NCI-H1417 treated with DMSO at 0.1 percent for 48 hours (cell line): ENCODE measurements at places on chromosomes 6 and 20.

- DNase-seq, result no peak
Observed at GRCh38 chr20:210809-211502, 16.1 kb upstream of the DEFB129 start.

DNA sequence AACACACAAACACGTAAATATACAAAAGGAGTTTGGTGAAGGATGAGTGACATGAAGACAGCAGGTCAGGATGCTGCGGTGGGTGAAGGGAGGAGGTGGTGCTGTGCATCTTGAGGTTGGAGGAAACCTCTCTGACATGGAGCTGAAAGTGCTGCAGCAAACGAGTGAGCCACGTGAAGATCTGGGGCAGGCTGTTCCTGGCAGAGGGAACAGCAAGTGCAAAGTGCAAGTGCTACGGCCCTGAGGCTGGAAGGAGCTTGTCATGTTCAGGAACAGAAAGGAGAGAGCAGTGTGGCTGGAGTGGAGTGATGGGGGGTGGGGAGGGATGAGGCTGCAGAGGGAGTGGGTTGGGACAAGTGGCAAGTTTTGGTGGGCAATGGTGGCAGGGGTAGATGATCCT lies 24.8 kb upstream of the ANGPT4 start:
- no peak for DNase-seq

DNA sequence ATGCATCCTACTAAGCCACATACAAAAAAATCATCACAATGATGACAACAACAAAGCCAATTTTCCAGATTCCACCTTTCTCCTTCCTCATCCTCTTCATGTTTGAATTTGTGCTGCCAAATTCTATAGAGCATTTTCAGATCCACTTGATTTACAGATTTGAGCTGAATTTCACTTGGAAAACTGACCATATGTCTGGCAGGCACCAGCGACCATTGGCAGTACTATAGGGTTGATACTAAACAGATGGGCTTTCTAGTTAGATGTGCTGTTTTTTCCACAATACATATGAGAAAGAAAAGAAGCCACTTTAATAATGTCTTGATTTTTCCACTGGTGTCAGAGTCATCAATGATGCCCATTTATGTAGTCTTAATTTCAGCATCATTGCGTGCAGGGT lies 127.0 kb downstream of the PHACTR3 start:
- no peak for DNase-seq

GRCh38 chr6:41539204-41539603 lies 7.0 kb upstream of the FOXP4 start:
- DNase-seq, result no peak

GRCh38 chr6:52227495-52227894 lies 16.8 kb downstream of the IL17F start:
- no peak for DNase-seq

GRCh38 chr6:56513631-56514030 lies 129.1 kb downstream of the DST start:
- no peak for DNase-seq

GRCh38 chr6:74609871-74610270 lies 596.0 kb downstream of the COL12A1 start:
- no peak for DNase-seq

DNA sequence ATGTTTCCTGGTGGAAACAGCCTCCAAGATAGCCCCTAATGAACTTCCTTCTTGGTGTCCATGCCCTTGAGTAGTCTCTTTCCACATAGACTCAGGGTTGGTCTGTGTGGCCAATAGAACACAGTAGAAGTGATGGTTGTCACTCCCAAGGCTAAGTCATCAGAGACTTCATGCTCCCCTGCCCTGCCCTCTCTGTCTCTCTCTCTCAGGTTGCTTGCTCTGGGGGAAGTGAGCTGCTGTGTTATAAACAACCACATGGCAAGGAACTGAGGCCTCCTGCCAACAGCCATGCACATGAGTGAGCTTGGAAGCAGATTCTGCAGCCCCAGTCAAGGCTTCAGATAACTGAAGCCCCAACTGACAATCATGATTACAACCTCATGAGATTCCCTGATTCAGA lies 85.3 kb upstream of the SLC22A16 start:
- no peak for DNase-seq

- no peak for DNase-seq
Observed at GRCh38 chr20:1190847-1191246, 6.1 kb upstream of the TMEM74B start.

DNA sequence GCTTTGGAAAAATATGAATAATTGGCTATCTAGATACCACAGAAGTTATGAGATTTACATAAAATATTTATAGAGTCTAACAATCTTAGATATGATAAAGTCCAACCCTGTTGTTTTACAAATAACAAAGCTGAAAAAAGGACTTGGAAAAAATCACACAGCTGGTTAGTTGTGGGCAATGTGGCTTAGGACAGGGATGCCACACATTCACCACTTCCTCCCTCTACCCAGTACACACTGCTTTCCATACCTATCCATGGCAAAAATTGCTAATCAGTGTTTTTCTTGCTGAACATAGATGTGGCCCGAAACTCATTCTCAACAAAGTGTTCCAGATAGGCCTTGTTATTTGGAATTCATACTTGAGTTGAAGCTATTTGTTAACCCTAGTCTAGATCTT lies 147.3 kb upstream of the BMP5 start:
- no peak for DNase-seq

- no peak for DNase-seq
Observed at GRCh38 chr6:84417260-84417659, 189.8 kb upstream of the CEP162 start.

DNA sequence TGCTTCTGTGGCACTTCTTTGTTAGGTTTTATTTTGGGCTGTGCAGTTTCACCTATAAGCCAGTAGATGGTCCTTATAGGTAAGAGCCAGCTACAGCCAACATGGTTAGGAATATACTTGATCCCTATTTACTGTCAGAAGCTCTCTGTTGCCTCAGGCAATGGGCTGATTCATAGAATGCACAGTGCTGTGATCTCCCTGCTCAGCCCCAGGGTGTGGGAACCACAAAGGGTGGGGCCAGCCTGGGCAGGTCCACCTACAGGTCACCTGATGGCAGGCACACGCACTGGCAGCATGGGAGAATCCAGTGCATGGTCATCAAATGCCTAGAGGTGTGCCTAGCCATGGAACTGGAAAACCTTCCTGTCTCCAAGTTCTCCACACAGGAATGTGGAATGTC lies 191.9 kb downstream of the MOXD1 start:
- no peak for DNase-seq

GRCh38 chr20:46998477-46999240 lies 104.0 kb downstream of the EYA2 start:
- DNase-seq, result no peak

GRCh38 chr6:33857093-33857931 lies 53.5 kb upstream of the MLN start:
- DNase-seq, result no peak

DNA sequence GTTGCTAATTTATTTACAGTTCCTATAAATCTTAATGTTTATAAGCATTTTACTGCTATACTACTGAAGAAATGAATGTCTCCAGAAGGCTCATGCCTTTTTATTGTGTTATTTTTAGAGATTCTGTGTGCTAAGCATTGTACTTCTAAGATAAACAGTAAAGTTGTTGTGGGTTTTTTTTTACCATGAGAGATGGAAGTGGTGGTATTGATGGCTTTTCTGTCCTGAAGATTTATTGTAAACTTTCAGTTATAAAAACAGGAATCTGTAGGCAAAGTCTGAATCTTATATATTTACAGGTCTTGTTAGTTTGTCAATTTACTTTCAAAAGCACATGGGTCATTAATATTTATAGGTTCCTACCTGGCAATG lies 246.9 kb downstream of the TMEM242 start:
- no peak for DNase-seq

GRCh38 chr6:46098678-46099077 lies 31.1 kb upstream of the ENPP4 start:
- peak; percentile 33 for DNase-seq

- DNase-seq, result no peak
Observed at GRCh38 chr20:47230811-47231256, 125.7 kb downstream of the ZMYND8 start.

DNA sequence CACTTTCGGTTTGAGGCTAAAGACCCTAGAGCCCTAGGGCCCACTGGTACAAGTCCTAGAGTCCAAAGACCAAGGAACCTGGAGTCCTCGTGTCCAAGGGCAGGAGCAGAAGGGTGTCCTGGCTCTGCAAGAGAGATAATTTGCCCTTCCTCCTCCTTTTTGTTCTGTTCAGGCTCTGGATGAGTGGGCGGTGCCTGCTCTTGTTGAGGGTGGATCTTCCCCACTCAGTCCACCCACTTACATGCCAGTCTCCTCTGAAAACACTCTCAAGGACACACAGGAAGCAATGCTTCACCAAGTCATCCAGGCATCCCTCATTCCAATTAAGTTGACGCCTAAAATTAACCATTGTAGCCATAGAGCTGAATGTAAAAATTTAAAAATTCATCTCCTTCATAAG lies 102.1 kb downstream of the UST start:
- no peak for DNase-seq

- DNase-seq, result no peak
Observed at GRCh38 chr20:39603219-39603618, 641.1 kb downstream of the DHX35 start.

DNA sequence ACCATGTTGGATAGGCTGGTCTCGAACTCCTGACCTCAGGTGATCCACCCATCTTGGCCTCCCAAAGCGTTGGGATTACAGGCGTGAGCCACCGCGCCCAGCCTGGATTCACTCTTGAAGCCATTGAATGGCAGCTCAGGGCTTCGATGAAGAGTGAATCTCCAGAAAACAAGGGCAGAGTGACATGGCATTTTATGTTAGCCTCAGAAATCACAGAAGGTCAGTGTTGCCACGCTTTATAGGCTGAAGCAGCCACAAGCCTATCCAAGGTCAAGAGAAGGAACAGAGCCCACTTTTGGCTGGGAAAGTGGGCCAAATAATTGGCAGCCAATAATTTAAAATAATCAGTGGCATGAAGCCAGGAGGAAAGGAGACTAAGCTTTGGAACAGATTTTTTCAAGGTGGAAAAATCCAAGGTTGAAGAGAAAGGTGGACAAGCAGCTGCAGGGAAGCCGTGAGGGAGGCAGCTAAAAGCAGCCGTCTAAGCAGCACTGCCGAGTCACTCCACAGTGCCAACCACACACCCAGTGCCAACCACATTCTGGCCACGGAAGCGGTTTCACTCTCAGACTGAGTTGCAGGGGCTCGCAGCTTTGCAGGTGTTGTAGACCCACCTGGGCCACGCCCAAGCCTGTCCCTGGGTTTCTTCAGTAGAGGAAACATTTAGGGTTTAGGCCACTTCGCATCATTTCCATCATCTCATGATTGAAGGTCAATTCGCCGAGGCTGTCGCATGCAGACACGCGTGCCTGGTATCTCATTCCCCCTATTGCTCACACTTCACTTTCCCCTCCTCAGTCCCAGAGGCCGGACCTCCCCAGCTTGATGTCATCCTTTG lies 17.4 kb upstream of the AVP start:
- DNase-seq, result no peak

DNA sequence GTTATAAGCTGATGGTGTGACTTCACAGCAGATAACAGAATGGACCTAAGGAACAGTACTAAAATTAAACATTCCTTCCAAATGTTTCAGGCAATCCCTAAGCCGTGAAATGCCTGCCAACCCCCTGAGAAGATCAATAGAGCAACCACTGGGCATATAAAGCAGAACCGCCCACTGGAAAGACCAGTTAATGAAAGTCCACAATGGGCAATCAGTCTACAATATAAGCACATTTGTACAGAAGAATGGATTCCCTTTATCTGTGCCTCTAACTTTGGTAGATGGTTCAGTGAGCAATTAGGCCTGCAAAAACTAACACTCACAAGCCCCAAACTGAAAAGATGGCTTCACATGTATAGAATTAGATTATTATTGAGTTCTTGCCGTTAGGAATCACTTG lies 286.6 kb downstream of the UBE3D start:
- no peak for DNase-seq

DNA sequence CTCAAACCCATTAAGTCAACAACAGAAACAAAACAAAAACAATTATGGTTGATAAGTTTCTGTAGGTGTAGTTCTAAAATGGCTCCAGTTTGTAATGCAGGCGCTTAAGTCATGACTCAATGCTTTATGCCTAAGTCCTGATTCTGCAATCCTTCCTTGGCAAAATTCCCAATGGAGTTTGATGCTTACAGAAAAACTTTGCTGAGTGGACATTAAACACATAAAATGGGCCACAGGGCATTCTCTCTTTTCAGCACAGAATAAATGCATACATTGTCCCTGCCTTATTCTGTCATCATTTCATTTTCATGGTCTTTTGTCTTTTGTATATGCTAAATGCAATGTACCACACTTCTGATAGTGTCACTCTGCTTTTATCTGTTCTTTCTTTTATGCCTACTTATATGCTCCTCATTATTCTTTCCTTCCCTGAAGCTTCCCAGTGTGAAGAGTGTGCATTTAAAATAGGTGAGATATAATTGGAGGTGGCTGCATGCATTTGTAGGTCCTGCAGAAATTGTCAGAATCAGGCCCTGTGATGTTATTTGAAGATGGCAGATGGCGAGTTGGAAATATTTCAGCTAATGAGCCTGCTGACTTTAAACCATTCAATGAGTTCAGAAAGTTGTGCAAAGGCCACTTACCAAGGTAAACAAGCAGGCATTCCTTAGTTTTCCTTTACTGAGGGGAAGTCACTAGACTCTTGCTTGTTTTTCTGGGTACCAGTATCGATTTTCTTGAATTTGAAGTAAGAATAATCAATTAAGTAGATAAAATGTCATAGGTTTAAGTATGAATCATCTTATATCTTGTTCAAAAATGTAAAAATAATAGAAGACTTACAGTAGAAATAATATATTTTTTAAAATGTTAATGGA lies 313.1 kb downstream of the TRDN start:
- no peak for DNase-seq

GRCh38 chr6:163764565-163764964 lies 350.0 kb downstream of the QKI start:
- no peak for DNase-seq

GRCh38 chr6:4441981-4442434 lies 306.6 kb upstream of the ECI2 start:
- DNase-seq, result no peak

DNA sequence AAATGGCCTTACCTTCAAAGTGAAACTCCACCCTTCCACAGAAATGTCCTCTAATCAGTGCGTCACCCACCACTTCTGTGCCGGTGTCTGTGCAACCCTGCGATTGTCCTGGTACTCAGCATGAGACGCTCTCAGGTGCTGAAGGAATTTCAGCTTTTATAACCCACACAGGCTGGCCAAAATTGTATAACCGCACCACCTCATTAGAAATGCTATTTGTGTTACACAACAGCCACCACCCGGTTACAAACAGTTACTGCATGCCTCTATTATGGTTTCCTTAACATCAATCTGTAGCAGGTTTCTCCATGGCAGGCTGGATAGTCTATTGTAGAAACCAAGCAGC lies 51.5 kb downstream of the SLC23A2 start:
- no peak for DNase-seq

DNA sequence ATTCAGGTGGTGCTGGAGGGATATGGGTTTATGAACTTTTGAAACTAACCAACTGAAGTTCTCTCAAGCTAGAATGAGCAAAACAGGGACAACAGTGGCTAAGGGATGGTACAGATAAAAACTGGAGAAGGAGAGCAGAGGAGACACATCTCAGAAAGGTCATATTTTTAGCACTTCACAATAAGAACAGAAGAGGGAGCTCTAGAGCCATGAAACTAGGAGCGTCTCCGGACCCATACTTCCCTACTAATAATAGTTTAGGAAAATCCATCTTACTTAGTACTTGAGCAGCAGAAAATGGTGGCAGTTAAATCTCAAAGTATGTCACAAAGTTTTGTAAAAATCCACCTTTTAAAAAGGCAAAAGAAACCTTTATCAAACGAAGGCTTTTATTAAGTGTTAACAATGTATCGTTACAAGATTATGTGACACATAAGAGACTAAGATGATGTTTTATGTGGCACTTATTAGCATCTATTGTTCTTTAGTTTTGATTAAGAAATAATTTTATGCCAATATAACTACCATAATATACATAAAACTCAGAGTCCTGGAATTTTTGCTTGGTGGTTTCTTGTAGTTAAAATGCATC lies 278.6 kb downstream of the TBC1D32 start:
- peak; percentile 5 for DNase-seq
